ENCODE measurements at places on chromosomes 5 and 9. TPM values are rescaled to one million over a fixed set of nuclear protein-coding genes. Genes with fewer than 3 reads are reported as not detected.

The LHX6 gene
- not detected for total RNA-seq

The AIF1L gene
- not detected for total RNA-seq

The ANKRD33B gene
- 4.3 TPM for total RNA-seq

The NUTM2G gene
- total RNA-seq, result not detected

The ERGIC1 gene
- total RNA-seq, result 121 TPM

The AQP7 gene
- total RNA-seq, result not detected

The KCNV2 gene
- not detected for total RNA-seq

The TUSC1 gene
- 0.18 TPM for total RNA-seq

The PCDHGA9 gene
- 1.0 TPM for total RNA-seq

The STKLD1 gene
- total RNA-seq, result 0.53 TPM

The PRUNE2 gene
- not detected for total RNA-seq

The PRR7 gene
- total RNA-seq, result 27.9 TPM

The ELAVL2 gene
- not detected for total RNA-seq

The RASA1 gene
- total RNA-seq, result 26.5 TPM

The THG1L gene
- 3.5 TPM for total RNA-seq

The ADCY2 gene
- total RNA-seq, result not detected

The DMAC1 gene
- 16.4 TPM for total RNA-seq

The N4BP3 gene
- 5.6 TPM for total RNA-seq

The FLT4 gene
- total RNA-seq, result 0.92 TPM

The PFDN1 gene
- total RNA-seq, result 39.1 TPM

The WDR70 gene
- total RNA-seq, result 47.0 TPM

The ITGA2 gene
- total RNA-seq, result 0.26 TPM

The FOXD4L5 gene
- total RNA-seq, result not detected

The C1QTNF3 gene
- 10.5 TPM for total RNA-seq

The CFAP90 gene
- not detected for total RNA-seq

The PRELID2 gene
- 3.1 TPM for total RNA-seq

The RLN1 gene
- total RNA-seq, result 1.9 TPM

The PHF2 gene
- 24.8 TPM for total RNA-seq

The BNC2 gene
- total RNA-seq, result 84.2 TPM

The ECSCR gene
- not detected for total RNA-seq

The FIBCD1 gene
- total RNA-seq, result not detected

The PCDHGA8 gene
- 0.28 TPM for total RNA-seq

The SPATA31E1 gene
- total RNA-seq, result not detected

The GLDC gene
- 1.3 TPM for total RNA-seq

The FGD3 gene
- total RNA-seq, result 204 TPM

The MLANA gene
- not detected for total RNA-seq

The HRH2 gene
- 13.9 TPM for total RNA-seq

The EGFLAM gene
- not detected for total RNA-seq

The CDC25C gene
- total RNA-seq, result 0.48 TPM

The EPB41L4A gene
- total RNA-seq, result 22.1 TPM

The FCHO2 gene
- 23.4 TPM for total RNA-seq

The SMIM32 gene
- not detected for total RNA-seq

The SLCO6A1 gene
- total RNA-seq, result not detected

The NR2F1-AS1 gene
- not detected for total RNA-seq

The NDST1 gene
- total RNA-seq, result 12.3 TPM

The HAPLN1 gene
- total RNA-seq, result not detected

The SLC4A9 gene
- not detected for total RNA-seq

The WNT8A gene
- not detected for total RNA-seq

The FCN2 gene
- not detected for total RNA-seq

The TTC16 gene
- 21.5 TPM for total RNA-seq

The NR6A1 gene
- 0.49 TPM for total RNA-seq

The TMEM215 gene
- total RNA-seq, result not detected

The TCF7 gene
- total RNA-seq, result 158 TPM

The TPM2 gene
- 23.8 TPM for total RNA-seq

The LVRN gene
- 0.77 TPM for total RNA-seq

All from natural killer cell (primary cell).